ENCODE measurements at places on chromosomes 7 and 10. TPM values are rescaled to one million over a fixed set of nuclear protein-coding genes. Genes with fewer than 3 reads are reported as not detected.

DYDC1 gene
- total RNA-seq = not detected

TRIL gene
- 11.0 TPM for total RNA-seq

C1QL3 gene
- not detected for total RNA-seq

NIPSNAP2 gene
- total RNA-seq = 72.2 TPM

IQUB gene
- total RNA-seq = 0.98 TPM

STEAP1B gene
- total RNA-seq = 8.8 TPM

- DNase-seq = no peak
- H3K4me1 ChIP-seq = no peaks in the 10 kb centered on the region
- no peak overlapping the region for H3K27ac ChIP-seq
- no peaks in the 10 kb centered on the region for H3K27me3 ChIP-seq
Measured at GRCh38 chr10:114917927-114918672, 19.9 kb upstream of the TRUB1 start.

DNA sequence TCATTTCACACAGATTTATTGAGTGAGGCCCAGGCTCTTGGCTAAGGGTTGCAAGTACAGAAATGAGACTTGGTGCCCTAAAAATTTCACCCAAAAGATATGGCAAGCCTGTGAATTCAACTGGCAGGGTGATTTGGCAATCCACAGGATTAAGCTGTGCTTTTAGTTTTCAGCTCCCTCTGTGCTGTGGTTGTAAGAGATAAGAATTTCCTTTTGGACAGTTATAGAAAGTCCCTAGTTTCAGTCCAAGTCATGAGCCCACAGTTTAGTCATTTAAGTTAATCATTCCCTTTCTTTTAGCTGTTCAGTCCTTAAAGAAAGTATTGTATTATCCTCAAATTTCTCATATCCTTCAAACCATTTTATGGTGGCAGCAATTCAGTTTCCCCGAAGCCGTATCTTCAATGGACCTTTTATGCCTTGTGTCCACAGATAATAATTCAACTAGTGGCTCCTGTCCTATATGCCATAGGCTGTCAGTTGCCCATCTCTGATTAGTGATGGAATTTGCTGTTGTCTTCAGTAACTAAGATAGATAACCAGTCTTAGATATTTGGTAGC, 73.4 kb upstream of the NAMPT start:
- H3K27me3 ChIP-seq = no peaks in the 10 kb centered on the region
- no peaks in the 10 kb centered on the region for H3K4me1 ChIP-seq
- no peaks in the 10 kb centered on the region for H3K36me3 ChIP-seq

- H3K36me3 ChIP-seq = no peaks in the 10 kb centered on the region
- no peak for DNase-seq
- H3K27ac ChIP-seq = no peak overlapping the region
- H3K4me1 ChIP-seq = no peaks in the 10 kb centered on the region
- no peak overlapping the region for H3K4me3 ChIP-seq
Measured at GRCh38 chr10:133180192-133180964, 20.4 kb downstream of the KNDC1 start.

GRCh38 chr10:113093188-113094113, 143.4 kb downstream of the TCF7L2 start:
- no peaks in the 10 kb centered on the region for H3K36me3 ChIP-seq
- DNase-seq = no peak
- H3K4me3 ChIP-seq = no peak overlapping the region
- H3K4me1 ChIP-seq = peaks cover 38% of the 10 kb centered on the region
- no peak overlapping the region for H3K27ac ChIP-seq
- no peaks in the 10 kb centered on the region for H3K27me3 ChIP-seq

- H3K4me3 ChIP-seq = no peak overlapping the region
- peaks cover 6% of the 10 kb centered on the region for H3K4me1 ChIP-seq
- H3K36me3 ChIP-seq = no peaks in the 10 kb centered on the region
- DNase-seq = no peak
- no peak overlapping the region for H3K27ac ChIP-seq
Measured at GRCh38 chr10:44757551-44758205, 153.5 kb upstream of the TMEM72 start.

GRCh38 chr10:98265403-98266378, 2.3 kb downstream of the LOXL4 start:
- H3K27me3 ChIP-seq = no peaks in the 10 kb centered on the region
- peak overlapping the region; percentile 89 for H3K27ac ChIP-seq
- no peak overlapping the region for H3K4me3 ChIP-seq
- peak; percentile 79 for DNase-seq
- H3K4me1 ChIP-seq = peaks cover 45% of the 10 kb centered on the region

DNA sequence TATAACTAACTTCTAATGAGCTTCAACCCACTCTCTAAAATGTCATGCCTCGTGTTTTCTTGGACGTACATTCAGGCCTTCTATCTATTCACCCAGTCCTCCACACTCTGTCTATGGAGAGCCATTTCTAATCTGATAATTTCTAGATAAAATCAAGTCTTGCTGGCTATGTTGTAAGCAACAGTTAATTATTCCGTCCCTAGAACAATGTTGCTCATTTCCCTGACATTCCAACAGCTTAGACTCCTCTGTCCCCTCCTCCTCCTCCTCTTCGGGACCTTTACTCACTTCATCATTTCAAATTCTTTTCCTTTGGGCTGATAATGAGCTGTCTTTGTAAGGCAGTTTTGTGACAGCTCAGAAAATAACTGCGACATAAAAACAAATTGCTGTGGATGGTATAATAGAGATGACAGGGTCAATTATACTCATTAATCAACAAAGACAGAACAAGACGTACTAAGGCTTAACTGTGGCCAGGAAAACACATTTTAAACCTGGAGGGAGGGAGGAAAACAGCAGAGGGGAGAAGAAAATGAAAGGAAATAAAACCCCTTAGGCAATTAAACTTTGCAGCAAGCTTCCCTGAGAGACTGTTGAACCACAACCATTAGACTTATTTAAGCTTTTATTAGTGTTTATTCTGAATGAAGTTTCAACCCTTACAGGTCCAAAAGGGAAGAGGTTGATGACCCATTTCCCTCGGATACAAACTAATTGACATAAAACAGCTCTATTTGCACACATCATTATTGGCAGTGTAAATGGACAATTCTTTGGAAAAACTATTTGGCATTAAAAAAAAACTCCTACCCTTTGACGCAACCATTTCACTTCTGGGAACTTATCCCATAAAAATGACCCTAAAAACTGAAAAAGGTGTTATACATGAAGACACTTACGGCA, 179.1 kb downstream of the SFMBT2 start:
- no peak for DNase-seq
- H3K4me1 ChIP-seq = no peaks in the 10 kb centered on the region
- no peak overlapping the region for H3K27ac ChIP-seq
- H3K36me3 ChIP-seq = no peaks in the 10 kb centered on the region
- H3K27me3 ChIP-seq = no peaks in the 10 kb centered on the region

- no peaks in the 10 kb centered on the region for H3K27me3 ChIP-seq
- no peaks in the 10 kb centered on the region for H3K36me3 ChIP-seq
- no peak overlapping the region for H3K27ac ChIP-seq
- H3K4me1 ChIP-seq = no peaks in the 10 kb centered on the region
- DNase-seq = no peak
Measured at GRCh38 chr7:591856-592628, 72.4 kb upstream of the PDGFA start.

DNA sequence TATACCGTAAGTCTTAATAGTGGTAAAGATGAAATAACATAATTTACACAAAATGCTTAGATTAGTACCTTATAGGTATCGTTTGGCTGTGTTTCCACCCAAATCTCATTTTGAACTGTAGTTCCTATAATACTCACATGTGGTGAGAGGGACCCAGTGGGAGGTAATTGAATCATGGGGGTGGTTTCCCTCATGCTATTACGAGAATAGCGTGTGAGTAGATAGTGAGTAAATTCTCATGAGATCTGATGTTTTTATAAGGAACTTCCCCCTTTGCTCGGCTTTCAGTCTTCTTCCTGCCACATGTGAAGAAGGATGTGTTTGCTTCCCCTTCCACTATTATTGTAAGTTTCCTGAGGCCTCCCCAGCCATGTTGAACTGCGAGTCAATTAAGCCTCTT, 426.3 kb upstream of the POT1 start:
- H3K4me1 ChIP-seq = no peaks in the 10 kb centered on the region
- no peak for DNase-seq
- no peak overlapping the region for H3K4me3 ChIP-seq
- H3K27ac ChIP-seq = no peak overlapping the region

- H3K27me3 ChIP-seq = no peaks in the 10 kb centered on the region
- peaks cover 24% of the 10 kb centered on the region for H3K4me1 ChIP-seq
- H3K36me3 ChIP-seq = peaks cover 11% of the 10 kb centered on the region
- peak overlapping the region; percentile 71 for H3K4me3 ChIP-seq
Measured at GRCh38 chr10:42553064-42553407, 85.3 kb downstream of the ZNF33B start.

DNA sequence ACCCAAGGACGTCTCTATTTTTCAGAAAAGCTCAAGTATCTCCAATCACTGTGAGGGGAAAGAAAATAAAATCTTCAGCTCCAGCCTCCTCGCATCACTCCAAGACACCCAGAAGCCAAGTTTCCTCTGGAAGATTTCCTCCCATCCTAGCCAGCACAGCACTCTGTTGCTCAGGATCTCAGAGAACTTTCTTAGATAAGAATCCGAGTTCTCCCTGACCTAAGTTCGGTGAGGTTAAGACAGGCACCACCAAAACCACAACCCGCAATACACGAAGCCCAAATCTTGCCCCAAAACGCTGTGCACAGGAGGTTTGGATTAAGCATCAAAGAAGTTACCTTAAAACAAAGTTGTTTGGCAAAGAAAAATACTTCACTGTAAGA, 4.2 kb downstream of the FAM53B start:
- no peaks in the 10 kb centered on the region for H3K36me3 ChIP-seq
- peaks cover 85% of the 10 kb centered on the region for H3K4me1 ChIP-seq
- H3K27me3 ChIP-seq = no peaks in the 10 kb centered on the region
- peak overlapping the region; percentile 13 for H3K4me3 ChIP-seq
- H3K27ac ChIP-seq = peak overlapping the region; percentile 90

- H3K36me3 ChIP-seq = no peaks in the 10 kb centered on the region
- no peaks in the 10 kb centered on the region for H3K4me1 ChIP-seq
- H3K4me3 ChIP-seq = no peak overlapping the region
- no peak overlapping the region for H3K27ac ChIP-seq
- no peak for DNase-seq
Measured at GRCh38 chr7:45874408-45875131, 1.7 kb upstream of the CCDC201 start.

DNA sequence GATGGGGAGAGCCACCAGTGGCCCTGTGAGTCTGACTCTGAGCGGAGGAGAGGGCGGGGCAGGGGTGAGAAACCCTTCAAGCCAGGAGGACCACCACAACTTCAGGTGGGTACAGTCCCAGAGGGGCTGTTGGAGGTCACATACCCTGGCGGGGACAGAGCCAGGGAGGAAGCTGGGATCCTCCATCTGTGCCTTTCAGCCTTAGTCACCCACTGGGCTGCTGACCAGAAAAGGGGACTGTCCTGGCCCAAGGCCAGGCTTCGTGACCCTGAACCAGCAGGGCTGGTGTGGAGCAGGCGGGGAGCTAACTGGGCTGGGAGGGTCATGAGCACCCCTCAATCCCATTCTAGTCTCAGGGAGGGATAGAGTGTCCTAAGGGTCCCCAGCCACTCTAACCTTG, 1.5 kb upstream of the CALHM3 start:
- H3K4me3 ChIP-seq = no peak overlapping the region
- H3K4me1 ChIP-seq = no peaks in the 10 kb centered on the region
- H3K27ac ChIP-seq = no peak overlapping the region
- H3K27me3 ChIP-seq = no peaks in the 10 kb centered on the region
- no peaks in the 10 kb centered on the region for H3K36me3 ChIP-seq

DNA sequence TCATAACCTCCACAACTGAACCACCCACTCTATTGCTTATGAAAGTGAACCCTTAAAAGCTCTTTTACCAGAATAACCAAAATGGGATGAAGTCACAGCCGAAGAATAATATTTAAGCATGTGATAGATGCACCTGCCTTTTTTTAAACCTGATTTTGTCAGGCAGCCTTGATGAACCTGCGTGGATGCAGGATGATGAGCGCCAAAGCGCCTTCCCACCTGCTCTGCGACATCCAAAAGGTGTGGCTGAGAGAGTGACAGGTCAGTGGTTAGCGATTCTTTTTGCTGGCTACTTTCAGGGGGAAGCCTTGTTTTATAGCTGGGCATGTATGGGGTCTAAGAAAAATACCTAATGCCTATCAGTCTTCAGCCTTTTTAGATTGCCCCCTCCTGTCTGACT, 157.8 kb downstream of the FANK1 start:
- no peak for DNase-seq
- H3K36me3 ChIP-seq = no peaks in the 10 kb centered on the region
- H3K27ac ChIP-seq = no peak overlapping the region
- no peak overlapping the region for H3K4me3 ChIP-seq

DNA sequence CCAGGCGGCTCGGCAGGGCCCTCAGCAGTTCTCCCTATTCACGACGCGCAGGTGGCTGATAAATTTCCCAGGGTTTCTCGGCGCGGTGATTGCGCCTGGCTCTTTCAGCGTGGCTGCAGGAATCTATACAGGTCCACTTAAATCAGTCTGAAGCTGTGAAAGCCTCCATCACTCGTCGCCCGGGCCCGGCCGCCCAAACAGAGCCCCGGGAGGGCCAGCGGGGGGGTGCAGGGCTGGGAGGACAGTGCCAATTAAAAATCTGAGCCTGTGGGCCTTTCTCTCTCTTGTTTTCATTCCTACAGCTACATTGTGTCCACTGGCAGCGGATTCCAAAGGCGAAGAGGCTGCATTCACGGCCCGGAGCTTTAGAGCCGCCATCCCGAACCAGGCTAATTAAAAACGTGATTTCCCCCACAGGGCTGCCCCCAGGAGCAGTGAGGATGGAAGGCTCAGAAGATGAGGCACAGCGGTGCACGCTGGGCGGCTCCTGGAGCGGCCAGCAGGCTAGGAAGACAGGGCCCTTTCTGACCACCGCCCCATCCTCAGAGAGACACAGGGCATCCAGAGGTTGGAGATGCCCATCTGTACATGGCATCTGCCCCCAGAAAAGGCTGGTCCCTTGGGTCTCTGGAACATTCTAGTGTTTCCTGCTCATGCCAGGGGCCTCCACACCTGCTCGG, 100.7 kb downstream of the FAM53B start:
- H3K27ac ChIP-seq = no peak overlapping the region
- no peaks in the 10 kb centered on the region for H3K36me3 ChIP-seq
- no peak overlapping the region for H3K4me3 ChIP-seq
- no peaks in the 10 kb centered on the region for H3K27me3 ChIP-seq

- H3K27me3 ChIP-seq = no peaks in the 10 kb centered on the region
- no peak for DNase-seq
- no peaks in the 10 kb centered on the region for H3K4me1 ChIP-seq
- no peak overlapping the region for H3K27ac ChIP-seq
- H3K4me3 ChIP-seq = no peak overlapping the region
Measured at GRCh38 chr7:156778201-156778600, 114.8 kb downstream of the LMBR1 start.

- H3K27ac ChIP-seq = no peak overlapping the region
- no peak overlapping the region for H3K4me3 ChIP-seq
- no peak for DNase-seq
- no peaks in the 10 kb centered on the region for H3K27me3 ChIP-seq
- no peaks in the 10 kb centered on the region for H3K36me3 ChIP-seq
Measured at GRCh38 chr7:132471515-132471914, 104.8 kb downstream of the PLXNA4 start.

- H3K36me3 ChIP-seq = no peaks in the 10 kb centered on the region
- H3K27me3 ChIP-seq = no peaks in the 10 kb centered on the region
- no peak for DNase-seq
- H3K4me1 ChIP-seq = no peaks in the 10 kb centered on the region
- no peak overlapping the region for H3K4me3 ChIP-seq
- no peak overlapping the region for H3K27ac ChIP-seq
Measured at GRCh38 chr7:46850563-46851330, 731.2 kb downstream of the TNS3 start.
